Activated CD4-positive, alpha-beta T cell treated with anti-CD3 and anti-CD28 coated beads, Interleukin-2, Interleukin-6, amounts not matched to agents 100 ng/mL and 50 ng/mL, durations not matched to agents 16 hours and 8 hours (primary cell): ENCODE measurements at places on chromosomes 4 and X.
A peak's percentile ranks its signal among the peaks of the same experiment; 100 is the strongest.

GRCh38 chr4:61648264-61648663 lies 448.1 kb downstream of the ADGRL3 start:
- DNase-seq: no peak

- DNase-seq: peak; percentile 42
Measured at GRCh38 chr4:38189445-38189844, 229.2 kb downstream of the PTTG2 start.

DNA sequence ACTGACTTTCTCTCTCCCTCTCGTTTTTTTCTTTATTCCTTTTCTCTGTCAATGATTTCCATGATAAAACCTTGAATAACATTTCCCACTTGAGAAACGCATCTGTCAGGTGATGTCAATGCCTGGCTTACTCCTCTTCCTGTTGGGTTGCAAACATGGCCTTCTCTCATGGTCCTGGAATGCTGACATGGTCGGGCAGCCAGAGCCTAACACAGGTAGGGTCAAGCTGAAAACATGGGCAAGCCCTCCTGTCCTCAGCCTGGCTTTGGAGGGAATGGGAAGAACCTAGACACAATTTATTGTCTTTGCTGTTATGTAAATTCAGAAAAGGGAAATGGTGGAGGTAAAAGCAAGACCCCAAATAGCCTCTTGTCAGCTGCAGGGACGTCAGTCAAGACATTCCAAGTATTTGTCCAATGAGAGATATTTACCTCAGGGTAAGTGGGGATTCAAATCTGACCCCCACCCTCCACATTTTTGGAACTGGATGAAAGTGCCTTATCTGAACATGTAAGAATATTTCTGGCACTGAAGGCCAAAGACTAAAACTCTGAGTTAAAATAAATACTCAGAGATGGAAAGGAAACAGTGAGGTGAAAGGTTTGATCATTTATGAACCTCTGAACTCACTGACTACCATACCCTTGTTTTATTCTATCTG lies 473.8 kb downstream of the SPRY1 start:
- DNase-seq: no peak

GRCh38 chr4:89617317-89617716 lies 219.6 kb downstream of the SNCA start:
- DNase-seq: no peak

DNA sequence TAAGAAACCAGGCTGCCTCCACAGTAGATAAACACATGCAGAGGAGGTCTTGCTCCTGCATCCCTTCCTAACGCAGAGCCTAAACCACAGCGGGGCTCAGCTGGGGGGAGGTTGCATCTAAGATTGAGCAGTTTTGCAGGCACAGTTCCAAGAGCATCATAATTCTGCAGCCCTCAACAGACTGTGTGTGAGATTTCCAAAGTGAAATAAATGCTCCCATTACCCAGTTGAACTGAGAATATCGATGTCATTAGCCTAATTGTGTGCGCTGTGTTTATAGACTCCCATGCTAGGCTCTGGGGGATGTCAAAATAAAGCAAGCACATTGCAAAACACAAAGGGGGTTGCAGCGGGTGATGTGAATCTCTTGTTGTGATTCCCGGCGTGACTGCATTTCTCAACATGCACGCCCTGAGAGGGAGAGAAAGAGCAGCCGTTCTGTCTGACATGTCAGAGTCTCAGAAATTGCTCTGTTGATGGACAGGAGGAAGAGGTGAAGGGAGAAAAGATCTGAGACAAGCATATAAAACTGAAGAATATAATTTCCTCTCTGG lies 150.0 kb upstream of the PSAPL1 start:
- no peak for DNase-seq

- DNase-seq: no peak
Measured at GRCh38 chr4:9962611-9963314, 58.5 kb downstream of the SLC2A9 start.

- DNase-seq: no peak
Measured at GRCh38 chr4:82439088-82439487, 8.7 kb downstream of the ENOPH1 start.

DNA sequence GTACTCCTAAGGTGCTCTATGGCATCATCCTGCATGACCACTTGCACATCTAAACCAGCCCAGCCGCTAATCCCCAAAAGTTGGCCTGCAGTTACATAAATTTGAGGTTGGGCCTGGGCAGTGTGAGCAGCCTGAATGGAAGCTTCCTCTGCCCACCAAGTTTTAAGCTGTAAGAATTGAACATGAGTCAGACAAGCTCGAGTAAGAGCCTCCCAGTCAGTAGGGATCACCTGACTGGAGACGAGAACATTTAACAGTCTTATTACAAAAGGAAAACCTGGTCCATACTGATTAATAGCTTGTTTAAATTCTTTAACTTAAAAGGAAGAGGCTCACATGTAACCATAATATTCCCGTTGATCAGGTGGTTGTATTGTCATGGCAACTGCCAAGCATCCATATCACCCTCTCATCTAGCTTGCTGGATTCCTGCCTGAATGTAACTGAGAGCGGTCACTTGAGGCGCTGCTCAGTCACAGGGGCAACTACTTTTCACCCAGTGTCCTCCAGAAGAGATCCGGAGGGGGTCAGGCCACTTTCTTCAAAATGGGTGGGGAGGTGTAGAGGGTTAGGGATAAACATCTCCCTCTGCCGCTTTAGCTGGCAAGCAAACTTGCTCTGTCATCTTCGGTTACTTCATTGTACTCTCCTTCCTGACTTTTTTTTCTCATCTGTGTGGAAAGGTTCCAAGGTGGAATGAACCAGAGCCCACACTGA lies 56.6 kb upstream of the WDR1 start:
- DNase-seq: no peak

GRCh38 chr4:117164338-117164737 lies 79.0 kb upstream of the TRAM1L1 start:
- DNase-seq: no peak

DNA sequence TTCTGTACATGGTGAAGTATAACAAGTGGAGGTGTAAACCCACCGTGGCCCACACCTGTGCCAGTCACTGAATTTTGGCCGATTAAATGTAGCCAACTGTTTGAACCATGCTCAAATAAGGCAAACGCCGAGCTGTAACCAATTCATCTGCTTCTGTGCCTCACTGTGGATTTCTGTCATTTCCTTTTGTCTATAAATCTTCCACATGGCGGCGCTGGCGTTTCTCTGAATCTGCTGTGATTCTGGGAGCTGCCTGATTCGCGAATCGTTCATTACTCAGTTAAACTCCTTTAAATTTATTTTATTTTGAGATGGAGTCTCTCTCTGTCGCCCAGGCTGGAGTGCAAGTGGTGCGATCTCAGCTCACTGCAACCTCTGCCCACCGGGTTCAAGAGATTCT lies 19.2 kb downstream of the SUPT20HL2 start:
- DNase-seq: peak; percentile 37

- no peak for DNase-seq
Measured at GRCh38 chr4:20960291-20960690, 260.0 kb downstream of the PACRGL start.

DNA sequence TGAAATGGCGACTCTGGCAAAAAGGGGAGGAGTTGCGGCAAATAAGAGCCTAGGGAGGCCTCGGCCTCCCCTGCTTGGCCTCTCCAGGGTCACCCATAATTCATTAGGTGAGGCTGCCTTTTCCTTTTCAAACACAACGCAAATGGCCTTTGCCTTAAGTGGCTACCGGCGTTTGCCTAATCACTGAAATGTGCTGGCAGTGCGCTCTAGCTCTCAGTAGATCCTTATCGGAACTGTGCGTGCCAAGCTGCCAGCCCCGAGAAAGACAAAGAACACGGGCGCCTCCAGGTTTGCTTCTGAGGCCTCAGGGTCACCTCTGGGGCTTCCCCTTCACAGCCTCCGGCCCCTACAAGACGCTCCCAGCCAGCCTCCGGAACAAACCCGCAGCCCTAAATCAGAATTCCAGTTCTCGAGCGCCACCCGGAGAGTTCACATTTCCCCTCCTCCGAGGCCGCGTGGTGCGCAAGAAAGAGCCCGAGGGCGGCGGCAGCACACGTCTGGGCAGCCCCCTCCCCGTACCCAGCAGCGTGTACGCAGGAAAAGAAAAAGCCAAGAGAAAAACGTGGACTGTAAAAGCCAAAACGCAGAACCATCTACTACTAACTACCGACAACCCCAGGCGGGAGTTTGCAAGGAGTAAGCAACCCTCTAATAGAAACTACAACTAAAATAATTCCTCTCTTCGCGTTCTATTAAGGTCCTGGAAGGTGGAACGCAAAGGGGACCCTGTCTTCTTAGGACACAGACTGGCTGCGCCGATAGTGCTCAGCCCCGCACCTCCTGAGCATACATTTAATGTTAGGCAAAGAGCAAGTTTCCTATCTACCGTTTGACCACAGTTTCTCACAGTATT lies 76.5 kb upstream of the BCOR start:
- peak; percentile 83 for DNase-seq
